ENCODE measurements at places on chromosomes 2 and 18. TPM values are rescaled to one million over a fixed set of nuclear protein-coding genes. Genes with fewer than 3 reads are reported as not detected.

Gene BOLA3
- total RNA-seq = 15.5 TPM

Gene MROH2A
- not detected for total RNA-seq

Gene GPBAR1
- total RNA-seq = 1.5 TPM

Gene MALL
- 0.12 TPM for total RNA-seq

Gene CRYBA2
- total RNA-seq = not detected

Gene RBKS
- 7.0 TPM for total RNA-seq

Gene PRKAG3
- not detected for total RNA-seq

DNA sequence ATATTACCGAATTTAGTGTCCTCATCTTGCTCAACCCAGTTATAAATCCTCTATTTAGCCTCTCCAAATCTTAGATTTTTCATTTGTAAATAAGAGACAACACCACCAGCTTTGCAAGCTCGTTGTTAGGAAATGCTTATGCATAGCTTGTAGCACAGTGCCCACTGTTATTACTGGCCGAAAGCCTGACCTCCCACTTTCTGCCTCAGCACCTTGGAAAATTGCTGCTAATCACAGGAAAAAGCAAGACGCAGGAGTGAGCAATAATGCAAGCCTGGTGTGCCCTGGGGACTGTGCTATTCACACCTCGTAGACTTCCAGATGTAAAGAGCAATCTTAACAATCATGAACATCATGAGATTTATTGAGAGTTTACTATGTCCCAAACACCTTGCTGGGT lies 124.2 kb upstream of the ARL4C start:
- no peak overlapping the region for H3K4me3 ChIP-seq
- DNase-seq = no peak
- H3K4me1 ChIP-seq = peaks cover 13% of the 10 kb centered on the region
- H3K36me3 ChIP-seq = no peaks in the 10 kb centered on the region
- H3K27me3 ChIP-seq = peaks cover 4% of the 10 kb centered on the region

DNA sequence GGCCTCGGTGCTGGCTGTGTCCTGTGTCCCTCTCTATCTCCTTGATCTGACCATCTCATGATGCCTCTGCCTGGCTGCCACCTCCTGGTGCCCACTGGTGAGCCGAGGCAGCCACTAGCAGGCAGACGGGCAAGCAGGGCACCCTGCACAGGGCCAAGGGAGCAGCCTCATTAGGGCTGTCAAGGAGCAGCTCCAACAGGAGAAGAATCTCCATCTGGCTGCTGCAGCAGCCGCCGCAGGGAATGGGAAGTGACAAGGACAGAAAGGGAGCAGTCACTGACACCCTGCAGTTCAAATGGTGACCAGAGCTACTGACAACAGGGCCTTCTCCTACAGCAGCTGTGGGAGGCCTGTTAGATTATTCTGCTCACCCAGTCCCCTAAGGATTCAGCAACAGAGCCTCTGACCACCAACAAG lies 32.6 kb downstream of the ALPK2 start:
- no peak for DNase-seq

GRCh38 chr2:15313657-15314056 lies 247.5 kb downstream of the NBAS start:
- H3K36me3 ChIP-seq = peaks cover 5% of the 10 kb centered on the region
- no peak overlapping the region for H3K4me3 ChIP-seq

DNA sequence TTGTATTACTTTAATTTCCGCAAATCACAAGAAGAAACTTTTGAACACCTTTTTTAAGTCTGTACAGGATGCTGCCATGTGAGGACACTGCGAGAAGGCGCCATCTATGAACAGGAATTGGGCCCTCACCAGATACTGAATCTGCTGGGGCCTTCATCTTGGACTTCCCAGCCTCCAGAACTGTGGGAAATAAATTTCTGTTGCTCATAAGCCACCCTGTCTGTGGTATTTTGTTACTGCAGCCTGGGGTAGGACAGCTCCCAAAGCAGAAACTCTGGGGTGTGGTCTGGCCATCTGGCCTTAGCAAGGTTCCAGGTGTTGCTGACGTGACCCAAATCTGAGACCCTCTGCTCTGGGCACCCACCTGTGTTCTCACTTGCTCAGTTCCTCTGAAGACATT lies 16.5 kb downstream of the UXS1 start:
- DNase-seq = no peak
- no peak overlapping the region for H3K27ac ChIP-seq
- H3K27me3 ChIP-seq = no peaks in the 10 kb centered on the region
- H3K4me3 ChIP-seq = no peak overlapping the region
- H3K36me3 ChIP-seq = peaks cover 3% of the 10 kb centered on the region

- peak overlapping the region; percentile 63 for H3K27ac ChIP-seq
- H3K36me3 ChIP-seq = no peaks in the 10 kb centered on the region
- peaks cover 6% of the 10 kb centered on the region for H3K4me1 ChIP-seq
- peaks cover 9% of the 10 kb centered on the region for H3K27me3 ChIP-seq
- H3K4me3 ChIP-seq = no peak overlapping the region
These were observed 47.6 kb upstream of the GPC1 start for GRCh38 chr2:240387669-240388358.

DNA sequence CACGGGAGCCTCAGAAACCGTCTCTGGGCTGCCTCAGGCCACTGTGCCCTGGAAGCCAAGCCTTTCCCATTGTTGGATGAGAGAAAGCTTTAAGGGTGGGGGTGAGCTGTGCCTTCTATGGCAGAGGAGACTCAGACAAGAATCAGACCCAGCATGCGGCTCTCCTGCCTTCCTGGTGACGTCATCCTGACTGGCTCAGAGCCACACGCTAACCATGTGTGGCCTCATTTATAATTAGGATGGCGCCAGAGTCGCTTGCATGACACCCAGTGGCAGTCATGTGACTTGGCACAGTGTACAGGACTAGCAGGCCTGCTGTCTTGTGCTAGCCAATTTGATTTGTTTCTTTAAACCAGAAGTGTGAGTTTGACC lies 99.1 kb downstream of the SH3BP4 start:
- H3K4me1 ChIP-seq = peaks cover 4% of the 10 kb centered on the region
- no peak for DNase-seq
- no peak overlapping the region for H3K4me3 ChIP-seq
- peaks cover 53% of the 10 kb centered on the region for H3K27me3 ChIP-seq
- no peak overlapping the region for H3K27ac ChIP-seq
- H3K36me3 ChIP-seq = peaks cover 3% of the 10 kb centered on the region

- H3K4me1 ChIP-seq = peaks cover 27% of the 10 kb centered on the region
- H3K27me3 ChIP-seq = no peaks in the 10 kb centered on the region
- peak overlapping the region; percentile 85 for H3K27ac ChIP-seq
These were observed 46.1 kb upstream of the FOSL2 start for GRCh38 chr2:28346587-28346986.

GRCh38 chr2:76450024-76450475 lies 739.3 kb upstream of the GCFC2 start:
- no peak overlapping the region for H3K4me3 ChIP-seq
- DNase-seq = no peak
- H3K27ac ChIP-seq = no peak overlapping the region
- no peaks in the 10 kb centered on the region for H3K36me3 ChIP-seq

- peaks cover 48% of the 10 kb centered on the region for H3K27me3 ChIP-seq
- DNase-seq = no peak
- no peak overlapping the region for H3K4me3 ChIP-seq
These were observed 109.5 kb downstream of the INHBB start for GRCh38 chr2:120455390-120455789.

GRCh38 chr2:117170897-117171296 lies 643.6 kb upstream of the DDX18 start:
- H3K27ac ChIP-seq = no peak overlapping the region
- H3K4me3 ChIP-seq = no peak overlapping the region
- no peaks in the 10 kb centered on the region for H3K36me3 ChIP-seq
- no peaks in the 10 kb centered on the region for H3K27me3 ChIP-seq

- H3K27me3 ChIP-seq = peaks cover 52% of the 10 kb centered on the region
- H3K36me3 ChIP-seq = peaks cover 2% of the 10 kb centered on the region
- no peak overlapping the region for H3K27ac ChIP-seq
- peaks cover 4% of the 10 kb centered on the region for H3K4me1 ChIP-seq
- H3K4me3 ChIP-seq = no peak overlapping the region
These were observed 121.7 kb upstream of the SMAD2 start for GRCh38 chr18:48051945-48052840.

DNA sequence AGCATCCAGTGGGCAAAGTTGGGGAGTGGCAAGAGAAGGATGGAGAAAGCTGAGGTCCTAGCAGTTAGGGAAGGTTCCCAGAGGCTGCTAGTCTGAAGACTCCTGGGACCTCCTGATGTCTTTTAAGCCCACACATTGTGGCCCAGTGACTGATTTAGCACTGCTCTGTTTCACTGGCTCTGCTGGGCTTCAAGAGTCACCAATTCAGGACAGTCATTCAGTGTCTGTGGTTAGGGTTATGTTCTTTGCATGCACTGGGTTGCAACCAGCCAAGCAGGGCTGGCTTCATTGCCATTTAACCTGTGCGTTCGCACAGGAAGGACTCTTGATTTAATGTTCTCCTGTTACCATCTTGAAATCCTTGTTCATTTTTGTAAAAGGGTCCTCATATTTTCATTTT lies 199.2 kb downstream of the ICOS start:
- H3K4me1 ChIP-seq = no peaks in the 10 kb centered on the region
- DNase-seq = no peak
- no peak overlapping the region for H3K4me3 ChIP-seq
- no peak overlapping the region for H3K27ac ChIP-seq
- H3K36me3 ChIP-seq = no peaks in the 10 kb centered on the region
- H3K27me3 ChIP-seq = peaks cover 33% of the 10 kb centered on the region

DNA sequence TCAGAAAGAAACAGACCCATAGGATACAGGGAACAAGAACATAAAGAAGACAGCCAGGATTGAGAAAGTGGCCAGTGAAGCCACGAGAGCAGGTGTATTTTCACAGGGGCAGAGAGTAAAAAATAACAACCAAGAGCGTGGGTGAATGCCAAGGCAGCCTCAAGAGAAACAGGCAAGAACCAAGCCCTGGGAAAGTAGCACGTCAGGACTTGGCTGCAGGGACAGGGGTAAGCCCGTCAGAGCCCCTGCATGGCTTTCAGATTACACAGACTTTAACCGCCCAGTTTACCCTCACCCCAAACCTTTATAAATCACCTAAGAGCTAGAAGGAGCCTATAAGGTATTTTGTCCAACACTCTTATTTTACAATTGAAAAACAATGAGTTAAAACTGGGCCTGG lies 43.7 kb downstream of the ARL4C start:
- peak overlapping the region; percentile 90 for H3K27ac ChIP-seq
- DNase-seq = no peak
- no peaks in the 10 kb centered on the region for H3K27me3 ChIP-seq

DNA sequence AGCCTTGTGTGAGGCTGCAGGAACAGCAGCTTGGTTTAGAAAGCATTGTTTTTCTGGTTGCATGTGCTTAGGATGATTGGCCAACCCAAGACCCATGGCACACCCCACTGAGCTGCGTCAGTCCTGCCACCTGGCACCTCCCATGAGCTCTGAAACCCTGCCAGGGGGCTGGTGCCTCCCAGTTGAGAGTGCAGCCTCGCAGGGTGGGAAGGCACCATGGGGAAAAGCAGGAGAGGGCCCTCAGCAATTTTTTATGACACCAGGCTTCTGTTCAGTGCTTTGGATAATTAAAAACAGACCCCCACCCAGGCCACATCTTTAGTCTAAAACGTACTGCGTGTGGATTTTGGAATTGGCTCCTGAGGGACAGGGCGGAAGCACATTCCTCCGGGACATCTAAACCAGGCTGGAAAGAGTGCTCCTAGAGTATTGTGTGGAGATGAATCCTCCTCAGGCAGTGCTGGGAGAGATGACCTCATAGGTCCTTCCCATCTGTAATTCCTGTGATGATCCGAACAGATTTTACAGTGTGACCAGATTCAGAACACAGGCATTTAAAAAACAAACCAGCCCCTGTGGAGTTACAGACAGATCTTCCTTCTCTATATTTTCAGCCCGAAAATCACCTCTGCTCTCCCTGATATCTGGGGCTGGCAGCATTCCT lies 438.3 kb downstream of the ZNF521 start:
- H3K4me3 ChIP-seq = no peak overlapping the region
- peaks cover 6% of the 10 kb centered on the region for H3K27me3 ChIP-seq
- DNase-seq = no peak
- H3K27ac ChIP-seq = no peak overlapping the region

GRCh38 chr18:58338961-58339592 lies 289.8 kb downstream of the ALPK2 start:
- peaks cover 10% of the 10 kb centered on the region for H3K27me3 ChIP-seq
- H3K36me3 ChIP-seq = peaks cover 5% of the 10 kb centered on the region
- peaks cover 4% of the 10 kb centered on the region for H3K4me1 ChIP-seq
- H3K4me3 ChIP-seq = no peak overlapping the region

Data from T-helper 17 cell (primary cell).